ENCODE measurements at places on chromosomes 6 and 20. TPM values are rescaled to one million over a fixed set of nuclear protein-coding genes. Genes with fewer than 3 reads are reported as not detected.

DNA sequence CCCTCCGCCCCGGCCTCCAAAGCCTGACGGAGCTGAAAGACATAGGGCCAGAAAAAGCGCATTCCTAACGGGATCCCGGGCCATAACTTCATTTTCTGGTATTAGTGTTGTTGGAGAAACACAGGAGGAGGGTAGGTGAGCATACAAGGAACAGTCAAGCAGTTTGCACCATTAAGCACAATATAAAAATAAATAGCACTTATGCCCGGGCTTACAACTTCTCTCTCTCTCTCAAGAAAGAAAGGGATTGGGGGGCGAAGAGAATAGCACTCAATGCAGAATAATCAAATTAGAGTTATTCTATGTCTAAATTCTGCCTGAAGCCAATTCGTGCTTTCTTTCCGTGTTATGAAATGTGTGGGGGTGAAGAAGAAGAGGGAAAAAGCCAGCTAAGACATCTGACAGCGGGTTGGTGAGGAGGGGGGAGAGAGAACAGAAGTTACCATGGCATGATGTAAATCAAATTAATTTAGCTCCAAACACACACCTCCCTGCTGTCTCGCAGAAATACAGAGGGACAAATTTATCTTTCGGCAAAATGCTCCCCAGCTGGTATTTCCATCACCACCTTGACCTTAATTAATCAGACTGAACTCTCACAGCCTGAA is 508 bp upstream of the METTL24 start:
- H3K27me3 ChIP-seq: no peaks in the 10 kb centered on the region
- peaks cover 3% of the 10 kb centered on the region for H3K4me1 ChIP-seq
- H3K4me3 ChIP-seq: peak overlapping the region; percentile 72
- DNase-seq: no peak
- H3K27ac ChIP-seq: peak overlapping the region; percentile 93
- no peaks in the 10 kb centered on the region for H3K36me3 ChIP-seq

DNA sequence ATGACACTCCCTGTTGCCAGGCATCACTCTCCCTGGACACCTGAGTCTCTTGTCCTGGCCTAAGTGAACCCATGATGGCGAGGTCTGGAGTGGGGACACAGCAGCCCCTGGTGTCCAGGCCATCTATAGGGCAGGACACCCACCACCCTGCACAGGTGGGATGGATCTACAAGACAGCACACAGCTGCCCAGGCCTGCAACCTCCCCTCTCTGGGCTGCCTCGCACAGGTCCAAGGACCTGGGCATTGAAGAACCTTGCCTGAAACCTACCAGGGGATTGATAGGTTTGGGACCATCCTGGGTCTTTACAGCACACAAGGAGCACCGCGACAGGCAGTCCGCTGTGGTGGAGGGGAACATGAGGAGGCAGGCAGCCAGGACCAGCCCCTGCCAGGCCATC is 11.2 kb downstream of the PDYN start:
- no peak overlapping the region for H3K27ac ChIP-seq
- no peaks in the 10 kb centered on the region for H3K36me3 ChIP-seq
- no peaks in the 10 kb centered on the region for H3K4me1 ChIP-seq
- DNase-seq: no peak

GRCh38 chr6:124482071-124482491 is 480.2 kb upstream of the RNF217 start:
- H3K36me3 ChIP-seq: no peaks in the 10 kb centered on the region
- no peak overlapping the region for H3K4me3 ChIP-seq
- no peak overlapping the region for H3K27ac ChIP-seq
- no peaks in the 10 kb centered on the region for H3K27me3 ChIP-seq
- DNase-seq: no peak

GRCh38 chr6:155080881-155081845 is 86.0 kb downstream of the TIAM2 start:
- H3K27me3 ChIP-seq: no peaks in the 10 kb centered on the region
- H3K36me3 ChIP-seq: no peaks in the 10 kb centered on the region
- no peak overlapping the region for H3K27ac ChIP-seq
- H3K4me1 ChIP-seq: peaks cover 9% of the 10 kb centered on the region
- H3K4me3 ChIP-seq: no peak overlapping the region
- DNase-seq: no peak

- H3K4me1 ChIP-seq: peaks cover 9% of the 10 kb centered on the region
- H3K27ac ChIP-seq: no peak overlapping the region
- H3K36me3 ChIP-seq: no peaks in the 10 kb centered on the region
- H3K27me3 ChIP-seq: no peaks in the 10 kb centered on the region
- no peak for DNase-seq
These were observed 19.6 kb upstream of the CCR6 start for GRCh38 chr6:167103041-167103891.

DNA sequence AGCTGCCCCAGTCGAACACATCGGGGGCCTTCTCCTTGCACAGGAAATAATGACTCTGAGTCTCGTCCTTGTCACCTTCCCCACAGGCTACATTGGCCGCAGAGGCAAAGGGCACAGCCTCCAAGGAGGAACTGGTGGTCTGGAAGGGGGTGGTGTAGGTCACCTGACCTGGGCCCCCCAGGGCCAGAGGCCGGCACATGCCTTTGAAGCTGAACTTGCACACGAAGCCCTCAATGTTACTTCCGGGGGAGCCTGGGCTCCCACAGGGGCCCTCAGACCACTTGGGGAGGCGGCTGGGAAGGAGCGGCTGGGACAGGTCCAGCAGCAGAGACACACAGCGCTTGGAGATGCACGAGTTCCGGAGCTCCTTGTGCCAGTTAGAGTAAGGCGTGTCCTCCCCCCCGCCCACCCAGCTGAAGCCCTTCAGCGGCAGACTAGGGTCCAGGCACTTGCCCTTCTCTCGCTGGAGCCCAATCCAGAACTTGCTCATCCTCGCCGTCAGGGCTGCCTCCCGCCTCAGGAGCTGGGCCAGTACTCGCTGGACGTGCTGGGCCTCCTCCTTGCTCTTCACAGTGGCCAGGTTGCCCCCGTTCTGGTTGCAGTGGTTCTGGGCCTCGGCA is 578 bp downstream of the CD93 start:
- H3K27me3 ChIP-seq: no peaks in the 10 kb centered on the region
- H3K4me3 ChIP-seq: peak overlapping the region; percentile 19
- no peak for DNase-seq

- H3K27me3 ChIP-seq: no peaks in the 10 kb centered on the region
- H3K36me3 ChIP-seq: no peaks in the 10 kb centered on the region
- no peak for DNase-seq
- no peak overlapping the region for H3K27ac ChIP-seq
- H3K4me3 ChIP-seq: no peak overlapping the region
- H3K4me1 ChIP-seq: no peaks in the 10 kb centered on the region
These were observed 135.1 kb downstream of the ZFP64 start for GRCh38 chr20:52056203-52057062.

- no peak overlapping the region for H3K27ac ChIP-seq
- no peaks in the 10 kb centered on the region for H3K27me3 ChIP-seq
- no peak overlapping the region for H3K4me3 ChIP-seq
- DNase-seq: no peak
These were observed 400.8 kb upstream of the CHD6 start for GRCh38 chr20:42018979-42019378.

DNA sequence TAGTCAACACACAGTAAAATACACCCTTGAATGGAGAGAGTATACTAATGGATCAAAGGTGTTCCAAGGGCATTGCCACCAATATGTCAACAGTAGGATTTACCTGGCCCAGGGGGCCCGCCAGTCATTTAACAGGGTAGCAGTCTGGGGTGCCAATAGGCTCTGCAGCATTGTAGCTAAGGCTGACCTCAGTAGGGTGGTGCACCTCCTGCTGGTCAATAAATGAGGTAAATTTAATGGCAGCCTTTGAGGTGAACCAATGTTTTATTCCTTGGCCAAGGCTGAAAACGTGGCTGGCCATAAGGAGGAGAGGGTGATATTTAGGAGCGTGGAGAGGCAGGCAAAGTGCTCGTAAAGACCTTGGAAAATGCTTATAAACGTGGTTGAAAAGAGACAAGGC is 147.2 kb downstream of the RPS12 start:
- no peaks in the 10 kb centered on the region for H3K36me3 ChIP-seq
- H3K27me3 ChIP-seq: no peaks in the 10 kb centered on the region
- H3K27ac ChIP-seq: no peak overlapping the region
- DNase-seq: no peak
- no peak overlapping the region for H3K4me3 ChIP-seq
- H3K4me1 ChIP-seq: peaks cover 2% of the 10 kb centered on the region

- no peak for DNase-seq
- H3K4me1 ChIP-seq: no peaks in the 10 kb centered on the region
- no peaks in the 10 kb centered on the region for H3K27me3 ChIP-seq
- no peaks in the 10 kb centered on the region for H3K36me3 ChIP-seq
These were observed 515.5 kb downstream of the HACE1 start for GRCh38 chr6:104344223-104344622.

DNA sequence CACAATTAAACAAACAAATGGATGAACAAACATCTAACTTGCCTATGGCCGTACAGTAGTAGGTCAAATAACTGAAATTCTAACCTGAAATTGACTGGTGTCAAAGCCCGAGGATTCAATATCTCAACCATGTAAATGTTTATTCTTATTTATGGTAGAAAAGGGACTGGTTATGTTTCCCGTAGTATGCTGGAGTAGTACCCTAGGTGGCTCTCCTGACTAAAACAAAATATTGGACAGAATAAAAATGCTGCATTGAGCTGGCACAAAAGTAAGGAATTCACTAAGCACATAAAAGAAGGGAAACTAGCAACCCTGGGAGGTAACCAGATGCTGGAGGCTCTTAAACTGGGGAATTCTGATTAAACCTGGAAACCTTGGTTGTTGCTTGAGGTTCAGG is 117.1 kb upstream of the PREP start:
- H3K27me3 ChIP-seq: no peaks in the 10 kb centered on the region
- no peaks in the 10 kb centered on the region for H3K36me3 ChIP-seq
- no peak overlapping the region for H3K4me3 ChIP-seq
- no peaks in the 10 kb centered on the region for H3K4me1 ChIP-seq
- H3K27ac ChIP-seq: no peak overlapping the region

GRCh38 chr6:90372885-90373284 is 76.2 kb upstream of the BACH2 start:
- H3K4me1 ChIP-seq: peaks cover 7% of the 10 kb centered on the region
- no peak overlapping the region for H3K4me3 ChIP-seq
- no peak for DNase-seq
- H3K27ac ChIP-seq: no peak overlapping the region

- no peak overlapping the region for H3K4me3 ChIP-seq
- no peaks in the 10 kb centered on the region for H3K36me3 ChIP-seq
These were observed 24.4 kb downstream of the CAP2 start for GRCh38 chr6:17417817-17418216.

- H3K4me1 ChIP-seq: no peaks in the 10 kb centered on the region
- no peak overlapping the region for H3K27ac ChIP-seq
- no peak overlapping the region for H3K4me3 ChIP-seq
- H3K36me3 ChIP-seq: no peaks in the 10 kb centered on the region
These were observed 40.9 kb downstream of the PTPRA start for GRCh38 chr20:2914160-2914559.

DNA sequence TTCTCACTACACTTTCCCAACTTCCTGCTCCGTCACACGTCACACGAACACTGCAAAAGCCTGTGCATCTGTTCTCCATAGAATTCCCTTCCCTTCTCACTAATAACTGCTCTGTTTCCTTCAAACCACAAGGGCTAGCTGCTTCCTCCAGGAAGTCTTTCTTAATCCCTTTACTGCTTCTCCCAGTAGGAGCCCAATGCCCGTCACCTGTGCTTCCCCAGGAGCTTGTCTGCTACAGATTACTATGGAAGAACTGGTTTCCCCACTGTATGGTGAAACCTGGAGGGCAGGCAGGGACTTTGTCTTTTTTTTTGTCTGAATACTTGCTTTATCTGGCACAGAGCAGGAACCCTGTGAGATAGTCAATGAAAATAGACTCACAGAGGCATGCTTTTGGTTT is 444.7 kb upstream of the MAP3K7 start:
- no peaks in the 10 kb centered on the region for H3K27me3 ChIP-seq
- no peak for DNase-seq
- no peaks in the 10 kb centered on the region for H3K36me3 ChIP-seq

DNA sequence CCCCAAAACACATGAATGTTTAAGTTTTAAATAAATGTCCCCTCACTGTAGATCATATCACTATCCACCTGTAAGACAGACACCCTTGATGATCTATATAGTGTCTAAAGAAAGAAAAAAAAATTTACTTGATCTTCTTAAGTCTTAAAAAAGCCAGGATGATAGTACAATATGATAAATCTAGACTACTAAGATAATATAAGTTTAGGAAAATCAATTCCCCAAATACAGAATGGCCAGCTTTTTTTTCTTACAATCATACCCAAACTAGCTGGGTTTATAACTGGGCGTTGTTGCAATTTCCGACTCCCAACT is 14.4 kb downstream of the ZNF217 start:
- no peaks in the 10 kb centered on the region for H3K27me3 ChIP-seq
- no peak for DNase-seq
- peak overlapping the region; percentile 50 for H3K27ac ChIP-seq
- no peaks in the 10 kb centered on the region for H3K36me3 ChIP-seq

DNA sequence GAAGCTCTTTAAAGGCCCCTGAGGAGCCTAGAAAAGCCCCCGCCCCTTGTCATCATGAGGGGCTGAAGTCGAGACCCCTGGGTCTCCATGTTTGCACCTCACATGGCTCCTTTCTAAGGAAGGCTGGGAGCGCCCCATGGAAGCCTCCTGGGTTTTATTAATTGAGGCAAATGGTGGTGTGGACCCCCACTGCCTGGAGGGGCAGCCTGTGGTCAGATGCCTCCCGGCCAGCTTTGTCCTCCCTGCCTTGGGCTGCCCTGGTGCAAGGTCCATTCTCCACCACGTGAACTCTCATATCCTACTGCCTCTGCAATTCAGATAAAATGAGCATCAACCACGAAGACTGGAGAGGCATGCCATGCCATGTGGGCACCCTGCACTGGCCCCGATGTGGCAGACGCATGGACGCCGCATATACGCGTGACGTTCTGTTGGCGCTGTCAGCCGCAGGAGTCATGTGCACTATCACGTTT is 295.5 kb downstream of the TAF4 start:
- no peaks in the 10 kb centered on the region for H3K36me3 ChIP-seq
- no peak for DNase-seq
- H3K4me3 ChIP-seq: no peak overlapping the region

GRCh38 chr6:21990577-21990976 is 306.3 kb downstream of the PRL start:
- no peaks in the 10 kb centered on the region for H3K27me3 ChIP-seq
- peaks cover 6% of the 10 kb centered on the region for H3K4me1 ChIP-seq
- H3K36me3 ChIP-seq: no peaks in the 10 kb centered on the region
- H3K4me3 ChIP-seq: no peak overlapping the region
- no peak for DNase-seq

- no peak overlapping the region for H3K27ac ChIP-seq
- no peaks in the 10 kb centered on the region for H3K36me3 ChIP-seq
- H3K4me1 ChIP-seq: peaks cover 3% of the 10 kb centered on the region
- DNase-seq: peak; percentile 73
- no peaks in the 10 kb centered on the region for H3K27me3 ChIP-seq
These were observed 539.4 kb upstream of the JARID2 start for GRCh38 chr6:14706378-14706929.

SPTLC3 gene
- total RNA-seq: 8.5 TPM

MYT1 gene
- 0.12 TPM for total RNA-seq

MYMX gene
- not detected for total RNA-seq

DYNLT1 gene
- total RNA-seq: 94.7 TPM

C2 gene
- 11.4 TPM for total RNA-seq

CTSA gene
- 69.4 TPM for total RNA-seq

SLC22A3 gene
- 20.8 TPM for total RNA-seq

TOP1 gene
- 35.6 TPM for total RNA-seq

TP53TG5 gene
- total RNA-seq: not detected

PRL gene
- not detected for total RNA-seq
